Cardiac fibroblast (primary cell): ENCODE measurements at places on chromosomes 5 and 9.
A peak's percentile ranks its signal among the peaks of the same experiment; 100 is the strongest.

GRCh38 chr9:115469841-115470240, 351.9 kb upstream of the TNC start:
- DNase-seq = no peak

DNA sequence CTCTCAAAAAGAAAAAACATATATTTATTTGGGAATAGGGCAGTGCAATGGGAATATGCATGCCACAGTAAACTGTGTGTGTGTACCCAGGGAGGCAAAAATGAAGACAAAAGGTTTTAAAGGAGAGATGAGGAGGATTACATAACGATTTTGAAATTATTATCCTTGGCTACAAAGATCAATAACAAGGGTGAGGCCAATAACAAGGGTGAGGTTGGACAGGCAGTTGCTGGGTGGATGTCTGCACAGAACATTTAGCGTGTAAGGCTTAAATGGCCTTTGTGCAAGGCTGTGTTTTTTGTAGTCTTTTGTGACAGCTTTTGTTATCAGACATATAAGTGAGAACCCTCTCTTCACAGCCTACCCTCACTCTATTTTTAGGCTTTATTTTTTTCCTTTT, 114.0 kb downstream of the JMY start:
- DNase-seq = no peak

- peak; percentile 90 for DNase-seq
Observed at GRCh38 chr5:72597456-72597948, 90.3 kb upstream of the ZNF366 start.

DNA sequence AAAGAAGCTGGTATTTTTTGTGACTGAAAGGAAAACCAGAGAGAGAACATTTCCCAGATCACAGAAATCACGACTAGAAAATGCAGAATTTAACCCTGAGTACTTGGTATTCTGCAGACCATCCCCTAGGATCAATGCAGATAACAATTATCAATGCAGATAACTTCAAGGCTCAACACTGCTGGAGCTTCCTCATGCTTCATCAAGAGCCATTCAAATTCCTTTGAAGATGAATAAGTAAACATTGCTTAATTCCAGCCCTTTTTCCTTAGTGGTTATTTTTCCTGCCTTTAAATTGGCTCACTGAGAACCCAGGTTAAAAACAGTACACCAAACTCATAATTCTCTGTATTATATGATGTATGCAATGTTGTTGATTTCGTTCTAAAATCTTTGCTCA, 370.1 kb upstream of the TLE4 start:
- DNase-seq = no peak

DNA sequence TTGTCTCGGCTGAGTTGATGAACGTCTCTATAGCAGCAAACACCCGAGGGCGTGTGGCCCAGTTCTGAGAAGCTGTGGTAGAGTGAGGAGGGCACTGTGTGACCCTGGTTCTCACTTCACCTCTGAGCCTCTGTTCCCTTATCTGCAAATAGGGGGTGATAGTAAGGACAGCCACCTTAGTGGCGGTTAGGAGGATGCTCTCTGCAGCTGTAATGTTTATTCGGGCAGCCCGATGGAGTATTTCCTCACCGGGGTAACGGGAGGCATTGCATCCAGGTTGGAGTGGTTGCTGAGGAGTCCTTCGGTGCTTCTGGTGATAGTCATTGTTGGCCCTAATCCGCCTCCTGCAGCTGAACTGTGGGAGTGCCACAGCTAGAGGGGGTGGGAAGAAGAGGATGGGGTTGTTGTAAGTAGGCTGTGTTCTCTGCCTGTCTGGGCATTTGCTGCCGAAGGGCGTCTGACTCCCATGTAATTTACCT, 13.9 kb downstream of the PRRC2B start:
- DNase-seq = peak; percentile 64

DNA sequence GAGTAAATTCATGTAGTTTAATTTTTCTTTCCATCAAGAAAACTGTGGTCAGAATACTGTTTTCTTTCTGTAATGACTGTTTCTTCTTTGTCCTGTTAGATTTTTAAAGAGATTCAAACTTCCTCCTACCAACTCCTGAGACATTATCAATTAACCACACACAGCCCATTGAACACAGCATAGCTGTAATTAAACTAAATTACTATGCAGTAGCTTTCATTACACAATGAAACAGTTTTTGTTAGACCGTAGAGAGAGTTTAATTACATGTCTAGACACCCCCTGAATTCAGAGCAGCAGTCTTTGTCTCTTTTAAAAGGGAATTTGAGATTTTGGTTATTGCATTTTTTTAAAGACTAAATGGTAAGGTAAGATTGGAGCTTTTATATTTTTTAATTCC, 77.5 kb downstream of the STARD4 start:
- DNase-seq = no peak

DNA sequence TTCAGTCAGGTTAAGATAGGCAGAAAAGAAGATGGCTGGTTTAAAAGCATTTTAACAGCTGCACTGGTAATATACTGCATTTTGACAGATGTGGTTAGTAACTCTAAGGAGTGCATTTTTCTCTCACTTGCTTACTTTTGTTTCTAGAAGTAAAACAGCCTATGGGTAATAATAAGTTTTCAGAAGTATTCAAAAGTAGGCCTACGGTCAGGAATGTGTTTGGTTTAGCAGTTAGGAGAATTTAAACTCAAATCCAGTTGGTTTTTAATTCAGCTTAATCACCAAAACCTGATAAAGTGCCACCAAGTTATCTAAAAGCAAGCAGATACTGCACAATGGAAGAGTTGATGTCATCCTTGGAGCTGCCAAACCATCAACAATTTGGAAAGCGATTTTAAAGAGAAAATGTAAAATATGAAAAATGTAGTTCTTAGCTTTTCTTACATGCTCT, 160.3 kb downstream of the ARSB start:
- DNase-seq = peak; percentile 41

DNA sequence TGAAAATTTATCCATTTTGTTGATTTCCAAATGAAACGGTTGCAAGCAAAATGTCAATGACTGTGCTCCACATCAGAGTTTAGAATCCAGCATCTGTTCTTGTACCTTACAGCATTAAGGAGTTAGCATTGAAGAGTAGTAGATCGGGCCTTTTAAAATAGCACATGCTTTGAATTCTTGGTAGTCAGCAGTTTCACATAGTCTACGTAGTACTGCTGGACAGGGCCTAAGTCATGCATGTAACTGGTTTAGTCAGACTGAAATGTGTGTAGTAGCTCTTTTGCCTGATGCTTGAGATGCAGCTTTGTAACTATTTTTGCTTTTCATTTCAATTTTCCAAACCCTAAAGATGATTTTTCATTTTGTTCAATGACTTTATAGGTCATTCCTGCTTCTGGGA, 19.8 kb downstream of the LECT2 start:
- DNase-seq = peak; percentile 46

DNA sequence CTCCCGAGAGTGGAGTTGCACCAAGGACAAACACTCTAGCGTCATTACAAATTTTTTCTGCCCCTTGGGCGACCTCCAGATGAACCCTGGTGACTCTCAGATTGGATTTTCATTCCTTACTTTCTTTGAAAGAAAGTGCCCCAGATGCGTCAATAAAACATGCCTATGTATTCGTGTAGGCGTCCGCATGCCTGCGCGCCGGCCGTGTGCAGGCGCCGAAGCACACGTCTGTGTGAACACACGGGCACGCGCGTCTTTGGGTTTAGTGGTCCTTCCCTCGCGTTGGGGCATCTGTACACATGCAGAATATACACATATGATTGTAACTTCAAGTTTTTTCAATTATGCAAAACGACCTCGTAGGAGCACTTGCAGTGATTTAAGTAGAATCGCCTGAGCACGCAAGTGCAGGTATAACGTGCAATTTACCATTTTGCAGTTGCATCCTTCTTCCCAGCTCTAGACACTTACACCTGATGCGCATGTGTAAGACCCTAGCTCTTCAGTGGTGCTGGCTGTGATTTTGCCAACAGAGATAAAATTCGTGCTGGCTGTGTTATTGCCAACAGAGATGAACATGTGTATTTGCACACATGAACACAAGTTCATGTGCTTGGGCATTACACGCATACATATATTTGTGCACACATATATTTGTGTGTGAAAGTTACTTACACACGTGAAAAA, 1.9 kb upstream of the LHX2 start:
- DNase-seq = no peak

- DNase-seq = peak; percentile 40
Observed at GRCh38 chr9:121972501-121972981, 120.6 kb downstream of the TTLL11 start.

DNA sequence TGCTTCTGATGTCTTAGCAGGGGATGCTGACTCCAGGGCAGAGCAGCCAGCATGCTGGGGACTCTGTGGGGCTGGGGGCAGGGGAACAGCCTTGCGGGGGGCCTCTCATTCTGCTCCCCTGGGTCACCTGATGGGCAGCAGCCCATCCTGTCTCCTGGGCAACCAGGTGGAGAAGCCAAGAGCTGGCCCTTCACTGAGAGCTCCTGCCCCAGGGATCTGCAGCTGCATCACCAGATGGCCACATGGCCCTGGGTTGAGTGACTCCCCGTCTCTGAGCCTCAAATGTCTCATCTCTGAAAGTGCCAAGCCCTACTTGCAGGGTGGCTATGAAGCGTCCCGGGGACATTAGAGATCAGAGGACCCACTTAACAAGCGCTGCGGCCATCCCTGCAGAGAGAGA, 49.1 kb downstream of the LRSAM1 start:
- DNase-seq = no peak

GRCh38 chr9:131524665-131525315, 6.3 kb downstream of the UCK1 start:
- DNase-seq = no peak

DNA sequence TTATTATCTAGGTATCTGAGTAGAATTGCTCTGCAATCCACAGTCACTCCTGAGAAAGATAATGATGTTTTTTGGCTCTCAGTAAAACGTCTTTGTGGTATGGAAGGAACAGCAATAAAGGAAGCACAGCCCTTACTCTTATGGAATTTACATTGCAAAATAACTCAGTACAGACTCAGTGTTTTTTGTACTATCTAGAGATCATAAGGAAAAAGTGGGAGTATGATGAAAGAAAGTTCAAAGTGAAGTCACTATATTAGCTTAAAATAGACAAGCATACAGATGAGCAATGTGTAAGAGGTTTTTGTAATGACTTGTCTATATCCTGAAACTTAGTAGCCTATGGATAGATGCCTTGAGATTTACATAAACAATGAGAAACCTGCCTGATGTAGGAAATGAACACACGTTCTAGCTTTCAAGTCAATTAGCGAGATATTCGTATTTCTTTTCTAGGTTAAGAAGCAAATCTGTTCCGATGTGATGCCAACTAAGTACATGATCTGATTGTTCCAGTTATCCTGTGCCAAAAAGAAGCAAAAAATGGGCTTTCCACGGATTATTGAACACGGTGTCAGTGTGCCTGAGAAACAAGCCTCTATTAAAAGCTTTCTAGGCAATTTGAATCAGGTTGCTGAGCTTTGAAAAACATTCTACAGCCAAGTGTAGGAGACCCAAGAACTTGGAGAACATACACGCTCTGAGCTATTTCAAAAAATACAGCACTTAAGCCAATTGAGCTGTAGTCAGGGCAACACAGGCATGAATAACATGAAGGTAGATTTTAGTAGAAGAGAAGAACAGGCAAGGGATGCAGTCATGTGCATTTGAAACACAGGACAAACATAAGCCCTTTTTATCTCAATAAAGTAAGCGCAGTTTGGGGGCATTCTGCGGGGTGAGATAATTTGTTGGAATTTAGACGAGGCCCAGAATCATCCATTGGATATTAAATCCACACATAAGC, 86.3 kb upstream of the TAF11L2 start:
- peak; percentile 67 for DNase-seq

- no peak for DNase-seq
Observed at GRCh38 chr9:121881920-121882500, 211.1 kb downstream of the TTLL11 start.

DNA sequence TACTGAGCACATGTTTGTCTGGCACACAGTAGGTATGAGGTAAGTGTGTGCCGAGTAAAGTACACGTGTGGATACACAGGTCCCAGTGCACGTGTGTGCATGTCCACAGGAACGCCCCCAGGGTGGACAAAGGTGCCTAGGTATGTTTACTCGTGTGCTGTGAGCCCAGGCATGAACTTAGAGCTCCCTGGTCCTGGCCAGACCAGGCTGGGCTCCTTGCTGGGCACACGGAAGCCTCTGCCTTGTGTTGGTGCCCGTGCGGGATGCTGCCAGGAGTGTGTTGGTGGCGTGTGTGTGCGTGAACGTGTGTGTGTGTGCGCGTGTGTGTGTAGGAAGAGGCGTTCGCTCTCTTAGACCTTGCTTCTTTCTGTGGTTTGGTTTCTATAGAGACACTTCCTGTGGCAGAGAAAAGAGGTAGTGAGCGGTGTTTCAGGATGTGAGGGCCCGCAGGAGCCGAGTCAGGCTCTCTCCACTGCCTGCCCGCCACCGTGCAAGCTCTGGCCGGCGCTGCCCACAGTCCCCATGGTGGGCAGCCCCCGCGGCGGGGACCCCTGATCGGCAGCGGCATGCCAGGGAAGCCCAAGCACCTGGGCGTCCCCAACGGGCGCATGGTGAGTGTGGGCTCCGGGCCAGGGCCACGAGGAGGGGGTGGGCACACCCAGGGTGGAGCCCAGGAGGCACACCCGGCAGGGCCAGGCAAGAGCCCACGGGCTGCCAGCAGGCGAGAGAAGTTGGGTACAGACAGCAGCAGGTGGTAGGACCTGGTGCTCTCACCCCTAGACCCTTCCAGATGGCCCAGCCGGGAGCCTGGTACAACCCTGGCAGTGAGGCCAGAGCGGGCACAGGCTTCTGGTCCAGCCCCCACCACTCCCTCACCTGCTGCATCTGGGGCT, at the start of gene RGS14:
Gene RGS14, plus strand, starts transcription at position 466 of the 893 bp plus-strand sequence. Its CDS starts 101 bp downstream, at position 567.
- peak; percentile 46 for DNase-seq

DNA sequence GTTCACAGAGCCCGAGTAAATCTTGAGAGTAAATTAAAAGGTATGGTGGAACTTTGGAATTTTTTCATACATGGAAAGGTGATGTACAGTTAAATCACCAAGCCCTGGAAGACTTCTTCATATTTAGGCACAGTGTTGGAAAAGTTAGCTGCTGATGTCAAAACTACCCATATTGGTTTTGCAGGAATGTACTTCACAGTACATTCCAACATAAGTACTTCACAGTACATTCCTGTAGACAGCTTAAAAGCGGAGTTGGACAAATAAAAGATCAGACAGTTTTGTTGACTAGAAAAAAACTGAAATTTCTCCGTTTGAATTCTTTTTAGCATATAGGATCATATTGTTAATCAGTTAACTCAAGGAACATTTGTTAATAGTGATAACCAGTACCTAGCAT, 1.8 kb downstream of the RANBP17 start:
- peak; percentile 83 for DNase-seq

- DNase-seq = no peak
Observed at GRCh38 chr5:2883771-2884170, 132.3 kb upstream of the IRX2 start.

- DNase-seq = peak; percentile 87
Observed at GRCh38 chr9:115596021-115596745, 478.2 kb upstream of the TNC start.

- no peak for DNase-seq
Observed at GRCh38 chr9:8825585-8826147, 1026.1 kb upstream of the DMAC1 start.
